Right cardiac atrium (tissue), 5 donors: ENCODE measurements at places on chromosomes 11 and 22. TPM values are rescaled to one million over a fixed set of nuclear protein-coding genes. Genes with fewer than 3 reads are reported as not detected.
A peak's percentile ranks its signal among the peaks of the same experiment; 100 is the strongest.

The OR52I2 gene
- total RNA-seq: not detected

The OR8G1 gene
- not detected for total RNA-seq

The APOA5 gene
- not detected for total RNA-seq

DNA sequence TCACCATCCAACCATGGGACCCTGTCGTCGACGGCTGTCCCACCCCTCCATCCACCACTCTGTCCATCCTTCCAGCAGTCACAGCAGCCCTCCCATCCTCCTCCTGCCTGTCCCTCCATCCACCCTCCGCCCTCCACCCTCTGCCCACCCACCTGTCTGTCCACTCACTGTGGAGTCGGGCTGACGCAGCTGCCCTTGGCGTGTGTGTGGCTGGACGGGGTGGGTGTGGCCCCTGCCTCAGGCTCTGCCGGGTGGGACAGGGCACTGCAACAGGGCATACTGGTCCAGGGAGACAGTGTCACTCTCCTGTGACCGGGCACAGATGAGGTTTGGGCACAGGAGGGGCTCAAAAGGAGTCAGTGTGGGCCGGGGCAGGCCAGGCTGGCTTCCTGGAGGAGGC, 1.9 kb downstream of the PKP3 start:
- no peak for DNase-seq

DNA sequence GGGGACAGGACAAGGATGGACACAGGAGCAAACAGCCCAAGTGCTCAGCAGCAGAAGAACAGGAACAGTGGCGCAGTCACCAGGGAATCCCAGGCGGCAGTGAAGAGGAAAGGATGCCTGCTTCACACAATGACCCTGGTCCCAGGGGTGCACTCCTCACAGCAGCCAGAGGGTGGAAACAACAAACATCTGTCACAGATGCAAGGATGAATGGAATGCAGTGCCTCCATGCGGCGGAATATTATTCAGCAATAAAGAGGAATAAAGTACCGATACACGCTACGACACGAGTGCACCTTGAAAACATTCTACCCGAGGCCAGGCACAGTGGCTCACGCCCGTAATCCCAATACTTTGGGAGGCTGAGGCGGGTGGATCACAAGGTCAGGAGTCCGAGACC, 12.7 kb downstream of the CSNK1E start:
- peak; percentile 72 for DNase-seq

GRCh38 chr11:101269990-101270660, 140.5 kb upstream of the PGR start:
- no peak for DNase-seq
